ENCODE measurements at places on chromosomes 5 and 9.

- DNase-seq, result no peak
Measured at GRCh38 chr9:129946246-129946995, 96.6 kb downstream of the FNBP1 start.

GRCh38 chr9:20659474-20659967 lies 24.5 kb upstream of the FOCAD start:
- DNase-seq, result no peak

- DNase-seq, result no peak
Measured at GRCh38 chr5:92868442-92868841, 712.6 kb downstream of the NR2F1-AS1 start.

DNA sequence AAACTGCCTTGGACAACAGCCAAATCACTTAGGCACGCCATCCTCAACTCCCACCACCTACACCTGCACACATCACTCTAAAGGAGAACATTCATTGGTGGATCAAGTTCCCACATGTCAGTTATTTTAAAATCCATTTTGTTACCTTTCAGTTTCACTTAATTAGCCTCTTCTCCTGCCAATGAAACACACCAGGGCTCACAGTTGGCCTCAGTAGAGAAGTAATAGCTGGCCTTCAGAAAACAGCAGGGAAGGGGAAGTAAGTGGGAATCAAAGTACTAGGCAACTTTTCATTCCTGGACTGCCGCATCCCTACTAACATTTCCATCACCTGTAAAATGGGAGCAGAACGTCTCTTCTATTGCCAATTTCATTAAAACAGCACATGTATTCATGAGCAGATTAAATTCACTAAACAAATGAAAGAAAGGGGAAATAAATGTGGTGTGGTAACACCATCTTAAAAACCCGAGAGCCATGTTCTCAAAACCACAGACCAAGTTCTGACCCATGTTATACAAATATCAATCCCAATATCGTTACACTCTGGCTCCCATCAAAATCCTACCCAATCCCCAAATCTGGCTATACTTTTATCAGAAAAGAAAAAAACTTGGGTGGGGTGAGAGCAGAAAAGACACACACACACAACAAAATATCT lies 1.7 kb downstream of the SIL1 start:
- no peak for DNase-seq

GRCh38 chr9:7216004-7216841 lies 458.4 kb downstream of the KDM4C start:
- no peak for DNase-seq

- DNase-seq, result no peak
Measured at GRCh38 chr5:173640156-173640804, 23.8 kb upstream of the BOD1 start.

- no peak for DNase-seq
Measured at GRCh38 chr9:95499847-95500246, 16.9 kb downstream of the PTCH1 start.

GRCh38 chr9:129273941-129274684 lies 96.1 kb upstream of the IER5L start:
- DNase-seq, result no peak

DNA sequence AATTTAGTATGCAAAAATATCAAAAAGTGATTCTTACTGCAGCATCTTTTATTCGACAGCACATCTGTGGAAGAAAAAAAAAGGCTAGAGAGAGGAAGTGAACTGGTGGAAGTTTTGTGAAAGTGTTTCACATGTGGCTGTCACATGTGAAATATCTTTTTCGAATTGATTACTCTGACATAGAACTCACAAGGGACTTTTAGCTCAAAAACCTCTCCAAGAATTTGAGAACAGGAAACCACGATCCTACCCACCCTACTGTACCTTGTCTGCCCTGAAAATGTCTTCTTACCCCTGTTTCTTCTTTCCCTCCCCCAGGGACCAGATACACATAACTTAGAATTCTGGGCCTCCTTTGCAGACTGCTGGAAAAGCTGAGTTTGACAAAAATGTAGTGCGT lies 106.5 kb upstream of the PRRC1 start:
- DNase-seq, result no peak

DNA sequence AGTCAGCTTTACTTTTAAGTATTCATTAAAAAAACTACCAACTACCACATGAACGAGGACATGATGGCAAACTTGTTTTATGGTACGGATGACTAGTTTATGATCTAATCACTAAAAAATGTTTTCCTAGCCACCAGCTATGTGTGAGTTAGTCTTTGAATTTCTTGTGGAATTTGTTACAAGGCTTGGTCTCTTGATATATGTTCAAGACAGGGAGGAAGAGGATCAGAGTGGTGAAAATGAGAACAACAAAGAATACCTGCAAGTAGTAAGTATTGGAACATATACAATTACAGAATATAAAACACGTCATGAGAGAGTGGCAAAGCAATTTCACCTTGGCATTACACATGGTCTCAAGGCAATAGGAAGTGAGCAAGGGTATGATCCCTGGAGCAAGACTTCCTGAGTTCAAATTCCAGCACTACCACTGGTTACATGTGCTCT lies 548.6 kb upstream of the TLE4 start:
- no peak for DNase-seq

- no peak for DNase-seq
Measured at GRCh38 chr9:95097279-95097678, 220.2 kb downstream of the FANCC start.

DNA sequence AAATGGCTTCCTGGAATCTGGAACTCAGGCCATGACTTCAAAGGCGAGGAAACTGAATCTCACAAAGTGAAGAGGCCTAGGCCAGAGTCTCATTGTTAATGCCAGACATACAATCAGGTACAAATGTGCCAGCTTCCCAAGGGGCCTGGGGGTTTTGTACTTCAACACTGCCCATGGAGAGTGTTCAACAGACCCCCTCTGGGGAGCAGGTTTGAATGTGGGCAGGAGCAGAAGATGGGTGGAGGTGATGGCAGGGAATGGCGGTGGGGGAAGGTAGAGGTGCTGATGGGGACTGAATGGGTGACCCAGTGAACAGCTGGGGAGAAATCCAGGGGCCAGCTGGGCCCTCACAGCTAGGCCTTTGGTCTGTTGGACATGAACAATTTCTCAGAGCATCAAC lies 12.0 kb downstream of the FOXI1 start:
- no peak for DNase-seq

GRCh38 chr9:37645903-37646506 lies 4.7 kb upstream of the FRMPD1 start:
- no peak for DNase-seq

DNA sequence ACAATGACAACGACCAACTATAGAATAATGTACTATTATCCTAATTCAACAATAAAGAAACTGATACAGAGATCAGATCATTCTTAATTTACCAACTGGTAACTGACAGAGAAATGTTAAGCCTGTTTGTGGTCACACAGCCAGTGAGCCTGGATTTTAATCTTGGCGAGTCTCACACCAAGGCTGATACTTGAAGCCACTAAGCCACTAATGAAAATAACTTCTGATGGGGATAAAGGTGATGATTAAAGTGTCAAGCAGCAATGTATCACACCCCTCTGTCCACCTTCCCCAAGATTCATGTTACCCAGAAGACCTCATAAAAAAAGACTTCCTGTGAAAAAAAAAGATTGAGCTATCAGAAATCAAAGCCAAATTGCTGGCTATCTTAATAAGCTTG lies 350.5 kb downstream of the SPOCK1 start:
- no peak for DNase-seq

DNA sequence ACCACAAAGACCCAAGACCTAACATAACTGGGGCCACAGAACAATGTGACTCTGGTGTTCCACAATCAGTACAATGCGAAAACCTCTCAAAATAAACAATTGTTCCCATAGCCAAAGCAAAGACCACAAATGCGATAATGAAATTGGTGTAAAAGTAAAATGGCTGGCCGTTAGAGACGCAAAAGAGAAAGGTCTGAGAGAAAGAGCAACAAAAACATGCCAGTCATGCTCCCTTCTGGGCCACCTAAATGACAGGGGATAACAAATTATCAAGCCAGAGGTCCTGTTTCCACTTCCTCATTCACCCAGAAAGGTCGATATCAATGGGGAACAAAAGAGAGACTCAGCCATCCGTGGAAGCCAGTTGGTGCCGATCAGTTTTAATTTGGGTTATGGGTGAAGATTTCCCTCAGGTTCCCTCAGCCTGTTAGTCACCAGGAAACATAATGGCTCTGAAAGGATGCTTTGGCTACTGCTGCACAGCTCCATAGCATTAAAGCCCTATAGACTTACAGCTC lies 9.2 kb upstream of the CFAP95 start:
- DNase-seq, result no peak

DNA sequence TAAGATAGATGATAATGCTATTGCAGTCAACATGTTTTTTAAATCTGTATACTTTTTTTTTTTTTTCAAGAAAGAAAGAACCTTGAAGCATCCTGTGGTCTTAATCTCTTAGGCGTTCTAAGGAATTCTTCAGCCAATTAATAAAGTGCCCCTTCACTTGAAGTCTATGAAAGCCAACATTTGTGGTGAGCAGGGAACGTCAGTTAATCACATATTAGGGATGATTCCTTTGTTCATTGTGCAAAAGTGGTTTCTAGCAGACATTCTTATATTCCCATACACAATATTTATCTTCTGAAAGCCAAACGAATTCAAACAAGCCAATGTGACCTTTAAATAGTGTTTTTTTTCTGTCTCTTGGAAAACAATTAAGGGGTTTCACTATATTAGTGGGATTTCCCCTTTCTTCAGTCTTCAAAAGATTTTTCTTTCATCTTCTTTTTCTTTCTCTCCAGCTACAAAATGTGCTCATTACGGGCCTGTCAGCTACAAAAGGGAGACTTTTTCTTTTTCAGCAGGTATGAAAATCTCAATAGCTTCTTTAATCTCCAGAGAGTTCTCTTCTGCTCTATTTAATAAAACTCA lies 40.1 kb downstream of the TMEM167A start:
- DNase-seq, result no peak

DNA sequence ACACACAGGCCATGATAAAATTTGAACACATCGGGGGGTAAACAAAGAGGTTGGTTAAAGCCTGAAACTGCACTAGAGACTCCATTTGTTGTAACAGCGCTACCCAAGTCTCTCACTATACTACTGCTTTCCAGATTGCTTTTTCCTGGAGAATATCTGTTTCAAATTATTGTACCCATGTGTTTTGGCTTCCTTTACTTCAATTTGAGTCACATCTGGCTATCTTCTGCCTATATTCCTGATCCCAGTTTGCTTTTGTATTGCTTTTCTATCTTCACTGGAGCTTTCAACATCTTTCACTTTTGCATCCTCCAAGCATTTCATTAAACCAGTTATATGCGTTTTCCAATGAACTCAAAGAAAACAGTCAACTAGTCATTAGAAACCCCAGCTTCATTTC lies 404.7 kb downstream of the MLLT3 start:
- DNase-seq, result no peak

DNA sequence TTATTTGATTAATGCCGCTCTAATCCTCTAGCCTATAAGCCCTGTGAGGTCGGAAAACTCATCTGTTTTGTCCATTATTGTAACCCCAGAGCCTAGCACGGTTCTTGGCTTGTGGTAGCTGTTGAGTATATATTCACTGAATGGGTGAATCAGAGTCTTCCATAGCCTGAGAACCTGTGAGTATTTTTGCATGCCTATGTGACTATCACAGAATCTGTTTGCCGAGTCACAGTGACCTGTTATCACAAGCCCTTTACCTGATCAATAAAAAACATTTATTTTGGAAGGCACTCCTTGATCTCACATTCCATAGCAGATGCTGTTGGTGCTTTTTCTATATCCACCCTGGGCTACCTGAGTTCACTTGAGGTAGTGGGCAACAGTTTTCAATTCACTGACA lies 125.0 kb upstream of the STC2 start:
- no peak for DNase-seq

DNA sequence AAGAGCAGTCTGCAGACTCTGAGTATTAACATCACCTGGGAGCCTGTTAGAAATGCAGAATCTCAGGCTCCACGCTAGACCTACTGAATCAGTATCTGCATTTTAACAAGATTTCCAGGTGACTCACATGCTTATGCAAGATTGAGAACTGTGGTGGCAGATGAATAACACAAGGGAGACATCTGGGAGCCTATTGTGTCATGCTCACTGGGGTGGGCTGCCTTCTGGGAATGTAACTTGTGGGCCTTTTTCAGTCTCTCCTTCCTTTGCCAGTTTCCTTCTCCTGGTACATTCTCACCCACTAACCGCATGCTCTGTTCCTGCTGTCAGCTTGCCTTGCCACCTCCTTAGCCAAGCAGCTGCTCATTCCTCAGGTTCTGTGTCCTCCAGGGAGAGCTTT lies 176.6 kb upstream of the C9orf72 start:
- no peak for DNase-seq

DNA sequence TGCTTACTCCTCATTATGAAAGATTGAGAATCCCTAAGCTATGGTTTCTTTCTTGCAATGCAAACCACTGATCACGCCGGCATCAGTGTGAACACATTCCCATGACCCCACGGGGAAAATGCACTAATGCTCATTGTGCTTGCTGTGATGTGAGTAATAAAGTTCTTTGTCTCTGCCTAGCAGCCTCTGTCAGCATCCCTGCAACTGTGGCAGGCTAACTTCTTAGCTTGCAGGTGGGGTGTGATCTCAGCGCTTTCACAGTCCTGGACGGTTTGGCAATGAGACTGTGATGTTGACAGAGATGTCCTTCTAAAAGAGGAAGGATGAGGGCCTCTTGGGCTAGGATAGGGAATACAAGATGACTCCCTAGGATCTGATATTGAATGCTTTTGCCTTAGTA lies 1218.7 kb downstream of the EFNA5 start:
- no peak for DNase-seq

DNA sequence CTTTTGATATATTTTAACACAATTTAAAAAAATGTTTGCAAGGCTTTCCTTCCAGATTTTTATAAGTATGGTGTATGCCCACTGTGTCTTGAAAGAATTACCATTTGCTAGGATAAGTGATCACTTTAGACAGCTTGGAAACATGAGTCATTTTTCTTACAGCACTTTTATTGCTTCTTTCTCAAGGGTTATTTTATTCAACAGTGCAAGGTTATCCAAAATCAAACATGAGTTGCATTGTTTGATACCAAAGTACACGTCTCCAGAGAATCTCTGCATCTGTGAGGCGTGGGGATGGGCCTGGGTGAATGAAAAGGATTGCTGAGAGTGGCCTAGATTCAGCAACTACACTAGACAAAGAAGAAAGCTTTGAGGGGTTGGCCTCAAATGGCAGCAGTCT lies 329.6 kb downstream of the ADAMTS6 start:
- DNase-seq, result no peak
